ENCODE measurements at places on chromosomes 13 and 19.

DNA sequence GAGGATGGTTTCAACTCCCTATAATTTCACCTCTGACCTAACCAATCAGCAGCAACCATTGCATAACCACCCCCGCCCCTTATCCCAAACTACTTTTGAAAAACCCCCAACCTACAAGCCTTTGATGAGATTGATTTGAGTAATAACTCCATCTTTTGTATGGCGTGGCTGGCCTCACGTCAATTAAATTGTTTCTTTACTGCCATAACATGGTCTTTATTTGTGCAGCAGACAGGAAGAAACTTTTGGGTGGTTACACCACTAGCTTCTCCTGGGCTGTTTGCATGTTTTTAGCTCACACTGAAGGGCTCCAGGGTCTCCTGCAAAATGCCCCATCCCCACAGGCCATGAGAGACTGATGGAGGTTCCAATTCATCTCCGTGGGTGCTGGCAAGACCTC is 34.0 kb upstream of the PEG3 start:
- DNase-seq, result no peak

DNA sequence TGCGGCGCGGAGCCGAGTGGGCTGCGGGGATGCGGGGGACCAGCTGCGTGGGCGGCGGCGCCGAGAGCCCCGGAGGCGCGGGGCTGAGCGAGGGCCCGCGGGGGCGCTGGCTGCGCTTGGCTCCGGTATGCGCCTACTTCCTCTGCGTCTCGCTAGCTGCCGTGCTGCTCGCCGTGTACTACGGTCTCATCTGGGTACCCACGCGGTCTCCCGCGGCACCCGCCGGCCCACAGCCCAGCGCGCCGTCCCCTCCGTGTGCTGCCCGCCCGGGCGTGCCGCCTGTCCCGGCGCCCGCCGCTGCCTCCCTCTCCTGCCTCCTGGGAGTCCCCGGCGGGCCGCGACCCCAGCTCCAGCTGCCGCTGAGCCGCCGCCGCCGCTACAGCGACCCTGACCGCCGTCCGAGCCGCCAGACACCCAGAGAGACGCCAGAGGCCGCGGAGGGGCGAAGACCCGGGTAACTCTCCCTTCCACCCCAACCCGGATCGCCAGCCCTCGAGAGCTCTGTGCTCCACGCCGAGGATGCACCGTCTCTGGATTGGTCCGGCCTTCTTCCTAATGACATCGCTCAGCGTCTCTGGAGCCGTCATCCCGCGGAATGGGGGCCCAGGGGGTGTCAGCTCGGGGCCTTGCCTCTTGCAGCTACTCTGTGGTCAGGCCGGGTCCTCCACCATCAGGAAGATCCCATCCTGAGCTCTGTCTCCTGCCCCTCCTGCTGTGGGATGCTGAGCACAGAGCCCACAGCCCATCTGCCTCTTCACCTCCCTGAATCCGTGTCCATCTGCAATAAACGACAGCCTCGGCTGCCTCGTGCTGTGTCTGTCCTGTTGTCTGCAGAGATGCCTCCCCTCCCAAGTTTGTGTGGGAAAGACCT is 441 bp downstream of the INAFM1 start:
- no peak for DNase-seq

- no peak for DNase-seq
Measured at GRCh38 chr19:37361994-37362393, 8.9 kb upstream of the ZNF527 start.

DNA sequence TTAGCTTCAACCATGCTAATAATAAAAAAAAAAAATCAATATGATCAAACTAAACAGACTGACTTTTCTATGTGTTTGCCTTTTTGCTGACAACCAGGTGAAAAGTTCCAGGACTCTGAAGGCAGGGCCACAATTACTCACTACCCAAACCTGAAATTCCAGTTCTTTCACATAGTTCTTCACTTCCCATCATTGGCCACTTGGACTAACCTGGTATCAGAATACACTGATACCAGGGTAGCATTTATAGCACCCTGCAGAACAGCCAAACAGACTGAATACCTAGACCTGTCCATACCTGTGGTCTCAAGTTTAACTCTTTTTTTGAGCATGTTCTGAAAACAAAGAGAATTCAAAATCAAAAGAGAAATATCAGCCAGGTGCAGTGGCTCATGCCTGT is 25.1 kb downstream of the ELF1 start:
- no peak for DNase-seq

DNA sequence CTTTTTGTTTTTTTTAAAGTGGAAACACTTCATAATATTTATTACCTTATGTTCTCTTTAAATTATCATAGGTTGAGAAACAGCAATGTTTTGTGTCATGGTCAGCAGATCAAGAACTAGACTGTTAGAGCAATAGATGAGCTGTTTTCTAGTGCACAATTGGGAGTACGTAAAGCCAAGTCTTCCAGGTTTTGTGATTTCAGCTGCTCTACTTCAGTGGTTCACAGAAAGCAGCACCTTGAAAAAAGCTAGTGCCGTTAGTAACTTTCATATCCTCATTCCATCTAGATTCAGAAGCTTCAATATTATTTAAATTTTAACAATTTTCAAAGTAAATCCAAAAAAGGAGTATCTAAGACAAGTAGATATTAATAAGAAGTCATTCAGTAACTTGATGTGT is 1.9 kb downstream of the GPR18 start:
- DNase-seq, result no peak

- no peak for DNase-seq
Measured at GRCh38 chr13:80363890-80364503, 23.1 kb upstream of the SPRY2 start.

GRCh38 chr13:51797664-51798488 is 6.1 kb downstream of the DHRS12 start:
- no peak for DNase-seq

GRCh38 chr13:51697181-51697580 is 106.8 kb downstream of the DHRS12 start:
- DNase-seq, result no peak

GRCh38 chr19:29326351-29326750 is 113.4 kb upstream of the UQCRFS1 start:
- peak; percentile 22 for DNase-seq
